ENCODE measurements at places on chromosomes 4 and X.

GRCh38 chr4:116702949-116703348, 382.4 kb downstream of the TRAM1L1 start:
- DNase-seq: no peak

- no peak for DNase-seq
These were observed 388.0 kb downstream of the GPM6A start for GRCh38 chr4:175424111-175424510.

- no peak for DNase-seq
These were observed 34.5 kb downstream of the LINC00632 start for GRCh38 chrX:140744085-140744484.

- no peak for DNase-seq
These were observed 10.2 kb upstream of the BANK1 start for GRCh38 chr4:101780284-101780683.

- DNase-seq: no peak
These were observed 55.1 kb downstream of the ZNF330 start for GRCh38 chr4:141275834-141276233.

DNA sequence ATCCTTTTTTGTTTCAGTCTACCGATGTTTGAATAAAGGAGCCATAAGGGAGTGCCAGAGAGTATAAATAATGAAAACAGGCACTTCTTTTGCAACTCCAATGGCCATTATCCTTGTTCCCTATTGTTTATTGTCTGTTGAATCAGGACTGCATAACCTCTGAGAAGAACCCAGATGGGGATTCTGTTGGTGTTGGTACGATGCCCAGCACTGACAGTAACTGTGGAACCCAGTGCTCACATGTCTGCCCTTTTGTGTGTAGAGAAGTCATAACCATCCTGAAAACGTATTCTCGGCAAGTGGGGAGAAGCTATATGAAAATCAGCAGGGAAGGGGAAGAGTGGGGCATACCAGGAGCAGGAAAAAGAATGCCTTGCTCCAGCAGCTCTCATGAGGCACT, 195.1 kb upstream of the EDNRA start:
- DNase-seq: no peak

DNA sequence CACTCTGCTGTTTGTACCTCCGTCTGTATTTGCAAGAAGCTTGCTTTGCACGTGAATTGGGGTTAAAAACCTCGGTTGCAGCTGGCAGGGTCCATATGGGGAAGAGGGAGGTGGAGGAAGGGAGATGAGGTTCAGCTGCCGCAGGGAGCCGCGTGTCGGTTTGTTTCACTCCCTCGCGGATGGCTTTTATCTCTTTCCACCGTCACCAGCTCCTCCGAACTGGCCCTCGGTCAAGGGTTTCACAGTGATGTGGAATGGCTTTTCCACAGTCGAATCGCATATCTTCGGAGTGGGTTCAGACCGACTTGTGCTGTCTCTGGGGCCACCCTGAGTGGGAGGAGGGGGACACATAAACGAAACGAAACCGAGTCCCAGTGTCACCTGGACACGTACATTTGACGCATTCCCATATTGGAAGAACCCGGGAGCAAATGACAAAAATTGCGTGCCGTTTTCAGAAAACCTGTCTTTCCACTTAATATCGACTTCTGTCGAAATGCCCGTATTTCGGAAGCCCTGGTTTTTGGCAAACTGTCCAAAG, 929 bp downstream of the ZBTB33 start:
- DNase-seq: no peak

DNA sequence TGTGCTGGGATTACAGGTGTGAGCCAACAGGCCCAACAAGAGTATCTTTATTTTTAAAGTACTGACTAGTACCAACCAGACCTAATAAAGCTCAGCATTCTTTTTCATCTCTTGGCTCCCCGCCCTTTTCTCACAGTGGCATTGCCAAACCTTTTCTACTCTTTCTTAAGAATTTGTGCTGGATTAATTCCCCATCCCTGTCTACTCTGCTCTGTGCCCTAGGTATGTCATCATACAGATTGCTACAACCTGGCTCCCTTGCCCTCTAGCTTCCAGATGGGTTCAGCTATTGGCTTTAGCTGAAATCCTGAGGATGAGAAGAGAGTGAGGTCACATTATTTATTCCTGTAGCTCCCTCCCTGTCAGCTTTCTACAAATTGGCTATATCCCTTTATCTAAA, 34.9 kb upstream of the CCNI start:
- no peak for DNase-seq

- DNase-seq: no peak
These were observed 25.6 kb downstream of the ZMAT1 start for GRCh38 chrX:101906136-101906796.

DNA sequence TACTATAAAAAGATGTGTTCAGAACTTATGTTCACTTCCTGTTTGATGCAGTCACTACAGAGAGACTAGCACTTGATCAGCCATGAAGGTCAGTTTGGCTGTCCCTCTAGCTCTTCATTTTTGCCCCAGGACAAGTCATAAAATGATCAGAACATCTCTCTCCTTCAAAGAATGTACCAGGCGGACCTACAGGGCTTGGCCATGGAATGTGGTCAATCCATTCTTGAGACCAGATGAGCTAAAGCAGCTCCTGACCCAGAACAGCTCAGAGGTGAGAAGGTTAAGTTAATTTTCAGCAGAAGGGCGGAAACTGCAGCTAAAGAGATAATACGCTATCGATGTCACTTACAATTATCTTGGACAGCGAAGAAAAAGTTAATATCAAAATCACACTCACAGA, 49.2 kb upstream of the TAB3 start:
- no peak for DNase-seq

GRCh38 chr4:183163135-183163534, 64.1 kb downstream of the WWC2 start:
- DNase-seq: no peak

GRCh38 chr4:99861120-99861905, 32.9 kb downstream of the LAMTOR3 start:
- DNase-seq: no peak

DNA sequence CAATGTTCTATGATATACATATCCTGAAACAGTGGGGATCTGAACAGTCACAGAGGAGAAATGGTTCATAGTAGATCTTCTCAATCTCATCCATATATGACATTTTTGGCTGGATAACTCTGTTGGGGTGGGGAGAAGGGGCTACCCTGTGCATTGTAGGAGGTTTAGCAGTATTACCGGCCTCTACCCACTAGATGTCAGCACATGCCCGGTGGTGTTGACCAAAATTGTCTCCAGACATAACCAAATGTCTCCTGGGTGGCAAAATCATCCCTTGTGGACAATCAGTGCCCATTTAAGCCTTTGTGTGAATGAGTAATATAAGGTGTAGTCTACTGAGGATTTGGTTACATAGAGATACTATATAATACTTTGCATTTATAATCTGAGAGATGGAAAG, 89.9 kb downstream of the PLS3 start:
- DNase-seq: no peak

- no peak for DNase-seq
These were observed 255.9 kb downstream of the ADAMTS3 start for GRCh38 chr4:72313121-72313520.

GRCh38 chr4:23483320-23483960, 406.4 kb downstream of the PPARGC1A start:
- no peak for DNase-seq

DNA sequence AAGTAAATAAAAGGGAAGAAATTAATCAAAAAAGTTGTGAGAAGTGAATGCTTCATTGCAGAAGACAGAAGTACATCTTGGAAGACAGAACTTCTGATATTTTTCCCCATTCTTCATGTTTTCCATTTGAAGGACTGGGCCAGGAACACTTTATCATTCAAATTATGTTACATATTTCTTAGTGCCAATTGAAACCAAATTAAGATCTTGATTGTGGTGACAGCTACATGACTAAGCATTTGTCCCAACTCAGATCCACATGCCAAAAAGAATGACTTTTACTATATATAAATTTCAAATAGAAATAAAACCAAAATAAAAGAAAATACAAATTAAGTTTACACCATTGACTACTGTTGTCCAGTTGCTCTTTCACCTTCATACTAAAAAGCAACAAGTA, 14.0 kb upstream of the FGF5 start:
- DNase-seq: no peak

GRCh38 chr4:180665481-180665880, 1577.7 kb upstream of the TENM3 start:
- no peak for DNase-seq

- DNase-seq: no peak
These were observed 133.9 kb downstream of the TET2 start for GRCh38 chr4:105280338-105281123.

DNA sequence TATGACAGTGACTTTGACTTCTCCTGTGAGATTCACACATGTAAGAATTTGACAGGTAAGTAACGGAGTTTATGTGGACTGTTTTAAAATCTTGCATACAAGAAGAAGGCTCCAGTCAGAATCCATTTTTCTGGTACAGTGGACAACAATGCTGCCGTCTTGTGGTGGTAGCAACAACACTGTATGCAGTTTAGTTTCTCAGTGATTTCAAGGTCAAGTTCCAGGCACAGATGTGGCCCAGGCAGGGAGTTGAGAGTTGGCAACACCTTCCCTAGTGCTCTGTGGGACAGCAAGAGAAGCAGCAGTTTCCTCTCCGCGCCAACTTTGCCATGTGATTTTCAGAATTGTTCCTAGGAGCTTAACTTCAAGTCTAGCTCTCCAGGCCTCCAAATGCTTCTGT, 56.0 kb upstream of the STPG2 start:
- DNase-seq: no peak

DNA sequence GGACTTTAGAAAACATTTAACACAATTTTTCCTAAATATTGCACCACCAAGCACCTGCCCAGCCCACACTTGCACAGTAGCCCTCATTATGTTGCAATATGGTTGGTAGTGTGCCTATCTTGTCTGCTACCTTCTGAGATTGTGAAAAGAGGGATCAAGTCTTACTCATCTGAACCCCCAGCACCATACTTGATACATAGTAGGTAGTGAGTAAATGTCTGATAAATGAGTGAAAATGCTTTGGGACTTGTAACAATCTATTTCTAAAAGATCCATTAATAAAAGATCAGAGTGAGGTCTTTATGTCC, 118.4 kb upstream of the MED14 start:
- DNase-seq: no peak

GRCh38 chrX:120755066-120755846, 120.4 kb downstream of the CT47B1 start:
- no peak for DNase-seq

DNA sequence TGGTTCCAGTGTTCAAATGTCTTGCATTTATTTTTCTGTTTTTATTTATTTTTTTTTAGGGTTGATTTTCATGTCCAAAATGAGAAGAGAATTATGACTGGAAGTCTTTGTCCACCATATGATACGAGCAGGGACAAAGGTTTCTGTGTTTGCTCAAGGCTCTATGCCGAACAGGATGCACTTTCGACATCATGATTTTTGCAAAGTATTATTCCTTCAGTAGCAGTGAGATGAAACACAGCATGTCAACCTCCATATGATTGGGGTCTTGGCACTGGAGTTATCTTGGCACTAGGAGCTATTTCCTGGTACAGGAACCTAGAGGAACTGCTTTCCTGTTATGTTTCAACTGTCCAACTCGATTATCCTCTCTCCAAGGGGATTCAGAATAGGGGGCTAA, 72.6 kb downstream of the UCHL1 start:
- no peak for DNase-seq

GRCh38 chr4:15001248-15001868, 923 bp upstream of the CPEB2 start:
- peak; percentile 13 for DNase-seq

DNA sequence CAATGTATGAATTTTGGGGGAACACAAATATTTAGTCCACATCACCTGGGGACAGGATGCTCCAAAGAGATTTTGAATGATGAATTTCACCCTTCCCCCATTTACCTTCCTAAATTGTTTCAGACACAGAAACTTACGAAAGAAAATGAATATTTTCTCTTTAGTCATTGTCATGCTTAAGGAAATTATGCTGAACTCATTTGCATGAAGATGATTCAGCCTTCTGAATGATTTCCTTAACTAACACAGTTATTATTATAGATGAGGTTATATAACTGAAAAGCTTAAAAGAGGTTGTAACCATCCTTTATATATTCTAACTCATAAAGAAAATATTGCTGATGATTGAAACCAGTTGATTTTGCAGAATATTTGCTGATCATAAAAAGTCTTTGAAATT, 61.1 kb downstream of the KCNIP4 start:
- DNase-seq: no peak

DNA sequence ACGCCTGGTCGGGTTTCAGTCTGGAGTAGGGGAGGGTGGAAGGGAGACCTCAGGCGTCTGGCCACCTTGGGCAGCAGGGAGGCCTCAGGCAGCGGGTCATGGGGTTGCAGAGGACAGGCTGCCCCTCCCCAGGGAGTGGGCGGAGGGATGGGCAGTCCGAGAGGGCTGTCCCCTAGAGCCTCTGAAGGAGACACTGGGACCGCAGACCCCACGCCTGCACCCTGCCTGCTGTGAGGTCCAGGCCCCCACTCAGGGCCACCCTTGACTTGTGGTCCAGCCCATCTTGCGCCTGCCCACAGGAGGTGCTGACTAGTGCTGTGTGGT, 16.5 kb downstream of the FGFRL1 start:
- no peak for DNase-seq

GRCh38 chrX:112233164-112233563, 150.6 kb upstream of the TRPC5 start:
- no peak for DNase-seq

DNA sequence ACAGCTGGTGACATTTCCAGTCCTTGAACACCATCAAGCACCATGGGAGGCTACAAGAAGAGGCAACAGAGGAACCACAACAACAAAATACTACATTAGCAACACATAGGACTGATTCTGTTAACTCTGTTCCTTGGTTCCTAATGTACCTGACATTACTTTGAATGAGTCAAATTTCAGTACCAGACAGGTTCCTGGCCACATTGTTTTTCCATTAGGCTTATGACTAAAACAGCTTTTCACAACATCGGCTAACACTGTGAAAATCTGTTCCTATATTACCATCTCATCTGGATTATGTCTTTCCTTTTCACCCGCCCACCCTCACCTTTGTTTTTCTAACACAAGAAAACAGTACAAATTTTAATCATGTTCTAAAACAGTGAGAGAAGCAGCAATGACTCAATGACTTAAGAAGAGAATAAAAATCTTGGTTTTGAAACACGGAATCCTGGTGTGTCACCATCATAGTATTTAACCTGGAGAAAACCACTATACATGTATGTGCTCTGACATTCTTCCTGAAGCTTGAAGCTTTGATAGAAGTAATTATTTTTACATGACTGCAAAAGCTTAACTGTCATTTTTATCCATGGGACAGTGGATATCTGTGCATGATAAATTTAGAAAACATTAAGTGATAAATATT, 143.9 kb downstream of the SCFD2 start:
- no peak for DNase-seq

GRCh38 chr4:69701696-69702095, 48.6 kb upstream of the UGT2A1 start:
- no peak for DNase-seq

- no peak for DNase-seq
These were observed 30.9 kb downstream of the PDLIM3 start for GRCh38 chr4:185504098-185505047.

- no peak for DNase-seq
These were observed 50.9 kb downstream of the REPS2 start for GRCh38 chrX:16997313-16997712.

Measured in stimulated activated CD8-positive, alpha-beta memory T cell treated with anti-CD3 and anti-CD28 coated beads, Interleukin-4, amount 100 ng/mL, for 4 hours (primary cell).